CD8-positive, alpha-beta T cell (primary cell): ENCODE measurements at places on chromosomes 13 and 19.

GRCh38 chr13:98784666-98785065 lies 32.2 kb upstream of the SLC15A1 start:
- no peak for DNase-seq

DNA sequence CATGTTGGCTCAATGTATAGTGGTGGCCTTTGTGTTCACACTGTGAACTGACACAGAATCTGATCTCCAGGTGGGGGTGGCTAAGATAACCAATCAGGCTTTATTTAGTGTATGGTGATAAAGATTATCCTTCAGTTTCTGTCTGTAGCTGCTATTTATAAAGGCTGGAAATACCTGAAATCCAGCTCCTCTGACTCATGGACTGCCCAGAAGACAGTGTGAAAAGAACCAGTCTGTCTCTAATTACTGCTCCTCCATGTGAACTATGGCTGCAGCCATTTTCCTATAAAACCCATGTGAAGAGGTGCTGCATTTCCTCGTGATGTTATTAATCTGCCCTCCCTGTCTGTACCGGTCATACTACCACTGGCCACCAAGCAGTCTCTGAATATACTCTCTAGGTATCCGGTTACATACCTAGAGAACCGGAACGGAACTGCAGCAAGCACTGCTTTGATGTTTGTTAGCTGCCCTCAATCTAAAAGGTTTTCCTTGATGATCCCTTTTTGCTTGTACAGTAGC lies 238.0 kb downstream of the LHFPL6 start:
- DNase-seq = no peak

GRCh38 chr13:25267715-25268114 lies 19.6 kb downstream of the MTMR6 start:
- peak; percentile 51 for DNase-seq

- DNase-seq = no peak
Observed at GRCh38 chr13:82766732-82767321, 1115.4 kb downstream of the SLITRK1 start.

- DNase-seq = no peak
Observed at GRCh38 chr13:112159575-112160547, 92.9 kb downstream of the SOX1 start.

DNA sequence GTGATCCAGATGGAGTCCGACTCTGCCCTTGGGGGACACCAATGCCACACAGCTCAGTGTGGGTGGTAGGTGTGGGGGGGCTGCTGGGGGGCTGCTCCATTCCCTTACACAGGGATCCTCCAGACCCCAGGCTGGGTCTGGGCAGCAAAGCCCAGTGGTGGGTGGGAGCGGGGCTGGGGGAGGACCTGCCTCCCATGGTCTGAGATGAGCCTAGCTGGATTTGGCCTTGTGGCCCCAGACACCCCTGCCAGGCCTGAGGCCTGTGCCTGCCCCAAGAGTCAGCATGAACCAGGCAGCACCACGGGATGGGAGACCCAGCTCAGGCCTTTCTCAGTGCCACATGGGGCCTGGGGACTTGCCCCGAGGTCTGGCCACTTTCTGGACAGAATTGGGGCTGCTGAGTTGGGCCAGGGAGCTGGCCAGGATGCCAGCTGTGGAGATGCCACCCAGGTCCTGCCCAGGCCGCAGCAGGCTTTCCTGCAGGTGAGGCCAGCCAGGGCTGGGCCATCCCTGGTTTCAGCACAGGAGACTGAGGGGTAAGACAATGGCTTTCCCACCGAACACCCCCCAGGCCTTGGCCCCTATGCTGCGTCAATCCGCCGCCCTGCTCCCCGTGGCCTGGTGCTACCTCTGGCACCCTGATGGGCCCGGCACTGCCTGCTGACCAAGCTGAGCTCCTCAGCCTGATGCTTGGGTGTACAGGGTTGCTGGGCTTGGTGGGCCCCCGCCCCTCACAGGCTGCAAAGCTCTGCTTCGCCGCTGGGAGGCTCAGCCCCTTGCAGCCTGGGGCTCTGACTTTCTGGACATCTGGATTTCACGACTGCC lies 24.2 kb downstream of the CEBPG start:
- DNase-seq = no peak

DNA sequence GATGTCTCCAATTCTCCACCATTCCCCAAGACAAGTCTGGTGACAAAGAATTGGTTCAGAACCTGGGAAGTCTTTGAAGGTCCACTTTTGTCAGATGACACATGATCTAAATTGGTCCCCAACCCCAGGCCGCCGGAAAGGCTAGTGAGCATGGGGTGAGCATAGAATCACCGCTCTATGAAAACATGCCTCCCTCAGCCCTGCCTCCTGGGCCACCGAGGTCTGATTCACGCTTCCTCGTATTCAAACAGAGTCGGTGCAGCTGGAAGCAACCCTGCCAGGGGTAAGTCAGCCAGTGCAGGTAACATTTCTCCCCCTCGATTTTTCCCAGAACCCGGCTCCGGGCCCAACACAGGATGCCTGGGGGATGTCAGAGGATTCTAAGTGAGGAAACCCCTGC lies 33.9 kb upstream of the KLF2 start:
- no peak for DNase-seq

GRCh38 chr19:41398050-41398418 lies 416 bp downstream of the BCKDHA start:
- no peak for DNase-seq

DNA sequence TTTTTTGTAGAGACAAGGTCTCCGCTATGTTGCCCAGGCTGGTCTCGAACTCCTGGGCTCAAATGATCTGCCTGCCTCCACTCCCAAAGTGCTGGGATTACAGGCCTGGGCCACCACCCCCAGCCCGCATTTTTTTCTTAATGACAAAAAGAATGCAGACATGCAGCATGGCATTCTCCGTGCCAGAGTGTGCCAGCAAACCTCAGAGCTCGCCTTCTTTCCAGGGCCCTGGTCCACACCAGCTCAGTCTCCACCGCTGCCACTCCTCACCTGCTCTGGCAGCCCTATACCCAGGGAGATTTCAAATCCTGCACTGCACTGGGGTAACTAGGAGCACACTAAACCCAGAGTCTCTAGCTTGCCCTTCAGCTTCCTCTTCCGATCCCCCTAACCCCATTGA lies 41.7 kb downstream of the ZIC5 start:
- DNase-seq = no peak

DNA sequence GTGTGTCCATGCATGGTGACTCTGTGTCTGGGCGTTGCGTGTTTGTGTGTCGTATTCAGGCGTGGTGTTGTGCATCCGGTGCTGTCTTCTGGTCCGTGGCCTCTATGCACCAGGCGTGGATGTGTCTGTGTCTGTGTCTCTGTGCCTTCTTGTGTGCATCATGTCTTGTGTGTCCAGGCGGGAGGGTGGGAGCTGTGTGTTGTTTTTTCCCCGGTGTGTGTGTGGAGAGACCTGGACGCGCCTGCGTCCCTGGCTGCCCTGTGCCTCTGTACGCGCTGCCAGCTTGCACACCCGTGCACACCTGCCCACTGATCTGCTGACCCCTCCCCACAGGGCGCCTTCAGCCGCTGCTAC lies 1.1 kb downstream of the PLK5 start:
- no peak for DNase-seq
